Activated gamma-delta T cell (primary cell): ENCODE measurements at places on chromosomes 5 and 9.

DNA sequence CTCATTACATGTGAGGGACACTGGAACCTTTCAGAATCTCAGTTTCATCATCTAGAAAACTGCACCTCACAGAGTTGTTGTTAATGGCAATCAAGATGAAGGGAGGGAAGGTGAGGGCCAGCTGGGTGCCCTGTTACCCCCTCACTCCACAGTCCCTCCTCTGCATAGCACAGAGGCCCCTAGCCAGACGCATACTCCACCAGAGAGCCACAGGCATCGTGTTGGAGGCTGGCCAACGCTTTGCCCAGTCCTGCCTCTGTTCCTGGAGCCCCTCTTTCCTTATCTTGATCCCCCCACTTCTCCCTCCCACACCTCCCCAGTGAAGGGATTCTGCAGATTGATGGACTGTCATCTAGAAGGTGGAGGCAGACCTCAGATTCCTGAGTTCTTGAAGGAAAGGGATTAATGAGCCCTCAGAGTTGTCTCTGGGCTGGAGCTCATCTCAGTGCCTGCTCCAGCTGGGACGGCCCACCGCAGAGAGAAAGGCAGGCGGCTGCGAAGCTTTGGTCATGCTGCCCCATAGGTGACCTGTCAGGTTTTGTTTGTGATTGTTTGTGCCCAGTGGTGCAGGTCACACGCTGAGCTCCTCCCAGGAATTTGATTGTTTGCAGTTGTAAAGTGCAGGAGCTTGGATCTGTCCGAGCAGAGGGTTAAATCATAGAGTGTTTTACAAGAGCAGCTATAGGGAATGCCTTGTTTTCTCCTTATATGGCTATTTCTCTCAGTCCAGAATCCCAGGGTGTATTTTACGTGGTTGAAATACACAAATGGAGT is 487.3 kb downstream of the CCDC171 start:
- no peak for DNase-seq

DNA sequence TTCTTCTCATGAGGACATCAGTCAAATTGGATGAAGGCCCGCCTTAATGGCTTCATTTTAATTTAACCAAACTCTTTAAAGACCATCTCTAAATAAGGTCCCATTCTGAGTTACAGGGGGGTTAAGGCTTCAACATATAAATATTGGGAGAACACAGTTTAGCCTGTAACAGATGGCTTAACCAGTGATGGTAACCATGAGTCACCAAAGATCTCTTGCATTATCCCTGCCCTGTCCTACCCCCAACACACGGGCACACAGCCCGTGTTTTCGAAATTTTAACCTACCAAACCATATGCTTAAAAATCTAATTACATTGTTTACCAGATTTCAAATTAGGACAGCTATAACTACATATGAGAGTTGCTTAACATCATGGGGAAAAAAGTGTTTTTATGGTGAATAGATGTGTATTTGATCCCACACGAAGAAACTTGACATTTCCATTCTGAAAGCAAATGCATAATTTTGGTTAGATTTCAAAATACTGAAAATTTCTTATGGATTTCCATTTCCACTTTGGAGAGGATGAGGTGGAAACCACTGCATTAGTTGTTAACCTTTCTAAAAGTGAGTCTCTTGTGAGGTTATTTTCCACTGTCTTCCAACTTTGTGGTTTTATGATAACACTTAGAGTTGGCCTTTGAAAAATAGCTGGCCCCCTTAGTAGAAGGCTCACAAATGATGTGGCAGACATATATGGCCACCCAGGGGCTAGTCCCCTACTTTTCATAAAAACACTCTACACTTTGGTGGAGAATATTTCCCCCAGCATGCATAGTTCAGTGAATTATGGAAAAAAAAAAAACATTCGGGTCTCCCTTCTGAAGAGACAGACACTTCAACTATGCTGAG is 849.3 kb downstream of the TLE1 start:
- no peak for DNase-seq

- no peak for DNase-seq
These were observed 2.5 kb downstream of the EGFL7 start for GRCh38 chr9:136665111-136665703.

- DNase-seq: no peak
These were observed 5.2 kb downstream of the LRRTM2 start for GRCh38 chr5:138869763-138870500.

GRCh38 chr5:97560599-97560993 is 377.5 kb upstream of the RIOK2 start:
- DNase-seq: no peak

GRCh38 chr9:127569886-127570401 is 42.1 kb upstream of the STXBP1 start:
- no peak for DNase-seq

DNA sequence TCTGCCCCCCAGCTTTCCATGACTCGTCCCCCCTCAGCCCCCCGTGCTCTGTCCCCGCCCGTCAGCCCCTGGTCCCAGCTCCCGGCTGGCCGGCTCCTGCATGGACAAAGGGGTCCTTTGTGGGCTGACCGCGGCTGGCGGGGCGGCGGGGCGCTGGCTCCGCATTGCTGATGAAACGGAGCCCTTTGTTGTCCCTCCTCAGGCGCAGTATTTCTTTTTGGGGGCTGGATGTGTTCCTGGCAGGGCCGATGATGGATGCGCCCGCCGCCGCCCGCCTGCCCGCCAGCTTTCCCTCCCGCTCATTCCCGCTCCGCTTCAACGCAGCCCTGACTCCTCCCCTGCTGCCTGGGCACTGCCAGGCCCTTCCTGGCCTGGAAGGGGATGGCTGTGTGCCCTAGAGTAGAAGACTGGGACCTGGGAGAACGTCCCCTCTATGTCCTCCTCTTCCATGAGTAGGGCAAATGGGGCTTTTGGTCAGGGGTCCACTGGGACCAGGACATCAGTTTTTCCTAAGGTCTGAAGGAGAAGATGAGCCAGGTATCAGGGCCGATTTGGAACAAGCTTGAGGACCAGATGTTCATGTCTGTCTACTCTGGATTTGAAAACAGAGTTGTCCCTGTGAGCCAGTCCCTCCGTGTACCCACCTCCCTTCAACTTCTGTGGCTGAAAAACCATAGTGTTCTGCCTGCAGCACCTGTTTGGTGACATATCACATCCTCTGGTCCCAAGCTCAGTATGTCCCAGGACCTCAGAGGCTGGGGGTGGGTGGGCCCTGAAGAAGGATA is 29.0 kb downstream of the CXXC5 start:
- no peak for DNase-seq

DNA sequence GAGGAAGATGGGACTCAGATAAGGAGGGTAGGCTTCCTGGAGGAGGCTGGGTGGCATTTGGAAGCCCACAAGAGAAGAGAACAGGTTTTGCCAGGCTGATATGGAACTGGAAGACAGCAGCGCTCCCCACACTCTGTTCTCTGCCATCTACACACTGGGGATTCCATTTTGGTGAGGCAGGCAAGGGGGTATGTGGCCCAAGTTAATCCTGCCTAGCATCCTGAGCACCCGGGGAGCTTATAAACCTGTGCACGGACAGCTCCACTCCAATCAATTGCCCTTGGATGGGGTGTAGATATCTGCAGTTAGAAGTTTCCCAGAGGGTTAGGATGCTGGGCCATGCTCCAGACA is 158.8 kb downstream of the MACROH2A1 start:
- no peak for DNase-seq

DNA sequence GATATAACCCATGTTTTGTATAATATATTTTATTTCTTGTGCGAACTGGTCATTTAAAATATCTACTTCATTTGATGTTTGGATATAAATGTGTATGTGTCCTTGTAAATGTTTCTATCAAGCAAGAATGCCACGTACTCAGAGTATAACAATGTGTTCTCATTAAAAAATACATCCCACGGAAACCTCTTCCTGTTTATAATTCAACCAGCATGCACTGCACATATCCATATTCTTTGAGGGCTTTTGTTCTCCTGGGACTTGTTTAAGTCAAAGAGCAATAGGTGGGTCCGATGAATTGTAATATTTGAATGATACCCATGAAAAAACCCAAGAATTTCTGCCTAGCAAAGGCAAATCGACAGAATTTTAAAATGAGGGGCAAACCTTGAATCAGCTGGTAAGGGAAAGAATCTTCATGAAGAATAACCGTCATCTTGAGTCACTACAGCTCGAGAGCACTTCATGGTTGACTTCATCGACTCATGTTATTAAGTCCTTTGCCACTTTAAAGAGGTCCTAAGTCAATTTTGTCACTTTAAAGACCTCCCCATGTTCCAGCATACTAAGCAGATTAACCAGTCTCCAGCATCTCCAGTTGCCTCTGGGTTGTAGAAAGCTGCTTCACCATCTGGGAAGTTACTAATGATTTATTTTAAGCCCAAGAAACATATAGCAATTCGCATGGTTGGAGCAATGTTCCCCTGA is 80.6 kb downstream of the NPR3 start:
- no peak for DNase-seq
